ENCODE measurements at places on chromosomes 13 and 19.

- no peak for DNase-seq
Observed at GRCh38 chr13:20610006-20610405, 43.0 kb downstream of the IFT88 start.

DNA sequence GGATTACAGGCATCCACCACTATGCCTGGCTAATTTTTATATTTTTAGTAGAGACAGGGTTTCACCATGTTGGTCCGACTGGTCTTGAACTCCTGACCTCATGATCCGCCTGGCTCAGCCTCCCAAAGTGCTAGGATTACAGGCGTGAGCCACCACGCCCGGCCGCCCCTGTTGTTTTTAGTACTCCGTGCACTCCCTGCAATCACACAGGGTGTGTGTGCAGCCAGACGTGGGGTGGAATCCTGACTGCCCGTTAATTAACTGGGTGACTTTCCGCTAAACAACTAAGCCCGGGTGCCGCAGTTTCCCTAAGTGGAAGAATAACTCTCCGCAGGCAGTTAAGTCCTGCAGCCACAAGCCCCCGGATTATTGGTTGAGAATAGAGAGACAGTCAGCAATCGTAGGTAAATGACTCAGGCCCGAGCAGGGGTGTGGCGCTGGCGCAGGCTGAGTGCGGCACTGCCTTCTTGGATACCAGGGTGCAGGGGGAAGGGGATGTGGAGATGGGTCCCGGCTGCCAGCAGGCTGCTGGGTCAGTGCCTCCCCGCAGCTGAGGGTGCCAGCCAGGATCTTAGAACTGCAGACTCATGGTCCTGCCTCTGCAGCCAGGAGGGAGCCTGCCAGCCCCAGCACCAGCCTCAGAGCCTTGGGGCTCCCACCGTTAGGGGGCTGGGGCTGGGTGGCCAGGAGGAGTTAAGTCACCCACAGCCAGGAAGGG is 6.1 kb upstream of the FXYD3 start:
- DNase-seq: no peak

DNA sequence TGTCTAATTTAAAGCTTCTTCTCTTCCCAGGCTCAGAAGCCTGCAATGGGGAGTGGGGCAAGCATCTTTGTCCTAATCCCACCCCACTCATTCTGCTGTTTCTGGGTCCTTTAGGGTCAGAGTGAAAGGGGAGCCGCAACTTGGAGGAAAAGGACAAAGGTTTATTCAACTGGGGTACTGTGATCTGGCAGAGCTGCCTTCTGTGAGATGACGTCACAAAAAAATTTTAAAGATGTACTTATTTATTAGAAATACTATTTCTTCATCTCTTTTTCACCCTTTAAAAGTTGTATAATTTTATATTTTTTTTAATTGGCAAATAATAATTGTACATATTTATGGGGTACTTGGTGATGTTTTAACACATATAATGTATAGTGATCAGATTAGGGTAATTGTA is 302.6 kb downstream of the TDRD3 start:
- no peak for DNase-seq

GRCh38 chr13:39484506-39485313 is 118.3 kb downstream of the LHFPL6 start:
- no peak for DNase-seq

GRCh38 chr19:38318660-38319059 is 985 bp upstream of the KCNK6 start:
- no peak for DNase-seq

GRCh38 chr19:37077501-37077933 is 716 bp upstream of the ZNF420 start:
- DNase-seq: no peak

DNA sequence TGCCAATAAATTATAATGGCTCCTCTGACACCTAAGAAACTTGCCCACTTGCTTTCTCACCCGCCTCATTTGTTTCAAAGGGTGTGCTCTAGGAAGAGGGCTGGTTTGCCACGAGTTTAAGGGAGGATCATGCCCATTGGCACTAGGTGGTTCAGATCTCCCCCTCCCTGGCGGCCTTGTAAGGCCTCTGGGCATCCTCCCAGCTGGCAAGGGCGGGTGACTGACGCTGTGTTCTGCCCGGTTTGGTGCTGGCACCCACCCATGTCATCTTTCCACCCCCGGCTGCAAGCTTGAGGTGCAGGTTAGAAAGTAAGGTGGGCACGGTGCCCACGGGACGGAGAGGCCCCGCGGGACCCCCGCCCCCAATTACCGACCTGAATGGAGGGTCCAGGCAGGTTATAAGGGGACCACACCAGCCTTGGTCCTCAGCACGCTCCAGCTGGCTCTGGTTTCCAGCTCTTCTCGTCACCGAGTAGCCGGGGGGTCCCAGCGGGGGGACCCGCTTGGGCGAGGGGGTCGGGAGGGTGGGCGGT is 90.4 kb downstream of the PTPRS start:
- no peak for DNase-seq

- DNase-seq: no peak
Observed at GRCh38 chr19:55673889-55674288, 1.1 kb upstream of the EPN1 start.

DNA sequence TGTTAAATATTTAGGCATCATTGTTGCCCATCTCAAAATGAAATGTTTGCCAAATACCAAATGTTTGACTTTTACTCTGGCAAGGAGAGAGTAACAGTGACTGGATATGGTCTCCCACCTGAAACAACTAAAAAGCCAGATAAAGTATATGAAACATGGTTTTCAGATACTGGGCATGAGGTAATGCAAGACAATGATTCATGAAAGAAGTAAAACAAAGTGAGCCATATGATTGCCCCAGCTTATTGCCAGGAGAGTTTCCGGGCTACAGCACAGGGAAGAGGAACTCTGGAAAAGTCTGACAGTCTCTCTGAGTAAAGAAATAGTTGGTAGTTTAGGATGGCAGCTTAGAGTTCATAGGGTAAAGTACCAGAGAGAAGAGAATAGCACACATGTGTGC is 354.6 kb downstream of the DNAJC15 start:
- DNase-seq: no peak

- no peak for DNase-seq
Observed at GRCh38 chr13:20616059-20616797, 49.3 kb downstream of the IFT88 start.

- no peak for DNase-seq
Observed at GRCh38 chr13:112131081-112131712, 64.2 kb downstream of the SOX1 start.

DNA sequence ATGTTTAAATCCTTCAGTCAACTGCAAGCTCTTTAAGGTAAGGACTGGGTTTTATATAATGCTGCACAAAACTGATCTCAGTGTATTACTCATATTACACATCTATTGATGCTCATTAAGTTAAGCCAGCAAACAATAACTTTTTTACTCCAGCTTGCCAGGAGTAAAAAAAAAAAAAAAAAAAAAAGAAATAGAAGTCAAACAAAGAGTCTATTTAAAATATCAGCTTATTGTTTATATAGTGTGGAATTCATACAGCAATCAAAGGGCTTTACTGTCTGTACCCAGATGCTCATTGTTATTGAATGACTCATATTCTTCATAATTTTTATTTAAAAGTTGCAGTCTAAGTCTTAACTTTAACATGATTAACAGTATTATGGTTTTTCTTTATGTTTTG is 21.8 kb upstream of the KBTBD7 start:
- DNase-seq: no peak

DNA sequence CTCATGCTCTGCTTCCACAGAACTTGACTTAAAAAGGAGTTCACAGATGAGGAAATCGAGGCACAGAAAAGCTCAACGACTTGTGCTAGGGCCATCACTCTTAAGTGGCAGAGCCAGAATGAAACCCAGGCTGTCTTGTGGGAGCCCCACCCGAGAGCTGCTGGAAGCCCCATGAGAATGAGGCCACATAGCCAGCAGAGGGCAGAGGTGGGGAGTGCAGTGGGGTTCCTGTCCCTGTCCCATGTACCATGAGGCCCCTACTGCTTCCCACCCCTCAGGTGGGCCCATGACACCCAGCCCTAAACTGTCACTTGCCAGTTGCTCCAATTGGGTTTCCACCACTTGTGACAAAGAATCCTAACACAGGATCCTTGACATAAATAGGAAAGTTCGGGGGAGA is 175.9 kb downstream of the IRS2 start:
- DNase-seq: no peak

- no peak for DNase-seq
Observed at GRCh38 chr13:73039201-73040108, 19.4 kb upstream of the KLF5 start.

DNA sequence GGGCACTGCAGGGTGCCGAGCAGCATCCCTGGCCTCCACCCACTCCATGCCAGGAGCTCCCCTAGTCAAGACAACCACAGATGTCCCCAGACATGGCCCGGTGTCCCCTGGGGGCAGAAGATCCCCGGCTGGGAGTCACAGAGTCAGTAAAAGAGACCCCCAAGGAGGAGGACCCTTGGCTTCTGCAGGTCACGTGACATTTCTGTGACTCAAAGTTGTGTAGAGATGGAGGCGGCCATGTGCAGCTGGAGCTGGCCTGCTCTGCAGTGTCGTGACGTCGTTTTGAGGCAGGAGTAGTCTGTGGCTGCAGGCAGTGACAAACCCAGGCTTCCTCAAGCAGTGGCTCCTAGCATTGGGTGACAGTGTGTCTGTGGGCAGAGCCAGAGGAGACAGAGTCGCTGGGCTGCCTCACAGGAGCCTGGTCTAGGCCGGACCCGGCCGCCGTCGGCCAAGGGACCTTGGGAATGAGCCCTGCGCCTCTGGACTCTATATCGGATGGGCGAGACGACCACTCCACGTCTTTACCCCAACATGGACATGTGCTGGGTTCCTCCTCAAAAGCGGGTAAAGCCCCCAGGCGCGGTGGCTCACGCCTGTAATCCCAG is 7.7 kb upstream of the DIRAS1 start:
- no peak for DNase-seq

GRCh38 chr13:44618326-44618725 is 42.2 kb upstream of the TSC22D1 start:
- no peak for DNase-seq

DNA sequence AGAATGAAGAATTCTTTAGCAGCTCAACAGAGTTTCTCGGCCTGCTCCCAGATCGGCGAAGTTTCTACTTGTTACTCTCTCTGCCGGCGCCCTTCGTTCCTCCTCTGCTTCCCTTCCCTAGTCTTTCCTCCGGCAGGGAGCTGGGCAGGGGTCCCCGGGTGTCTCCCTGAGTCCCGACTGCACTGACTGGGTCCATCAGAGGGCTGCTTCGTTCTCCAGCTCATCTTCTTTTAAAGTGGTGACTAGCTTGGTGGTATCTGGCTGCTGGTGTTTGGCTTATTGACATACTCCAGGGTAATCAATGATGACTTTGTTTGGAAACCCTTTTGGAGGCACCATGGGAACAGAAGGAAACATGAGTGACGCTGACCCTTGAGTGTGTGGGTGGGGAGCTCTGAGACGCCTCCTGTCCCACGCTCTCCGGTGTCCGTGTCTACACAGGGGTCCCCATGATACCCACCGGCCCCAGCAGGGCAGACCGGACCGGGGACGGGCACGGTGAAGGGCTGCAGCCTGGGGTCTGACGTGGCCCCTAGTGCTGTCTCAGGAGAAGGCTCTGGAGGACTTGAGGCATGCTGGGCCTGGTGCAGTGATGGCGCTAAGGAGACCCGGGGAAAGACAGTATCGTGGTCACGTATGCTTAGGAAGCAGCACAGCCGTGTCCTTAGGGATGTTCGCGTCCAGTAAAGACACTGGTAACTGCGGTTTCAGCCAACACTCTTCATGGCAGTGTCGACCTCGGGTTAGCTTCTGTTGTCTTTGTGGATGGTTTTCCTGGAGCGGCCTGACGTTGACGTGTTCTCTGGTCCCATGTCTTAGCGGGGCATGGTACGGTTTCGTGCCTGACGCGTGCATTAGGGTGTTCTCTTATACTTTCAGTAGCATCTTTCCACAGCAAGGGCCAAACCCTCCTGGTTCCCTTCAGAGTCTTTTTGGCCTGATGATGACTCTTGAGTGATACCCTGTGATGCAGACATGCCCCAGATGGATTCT is 23.8 kb downstream of the NAXD start:
- DNase-seq: no peak

DNA sequence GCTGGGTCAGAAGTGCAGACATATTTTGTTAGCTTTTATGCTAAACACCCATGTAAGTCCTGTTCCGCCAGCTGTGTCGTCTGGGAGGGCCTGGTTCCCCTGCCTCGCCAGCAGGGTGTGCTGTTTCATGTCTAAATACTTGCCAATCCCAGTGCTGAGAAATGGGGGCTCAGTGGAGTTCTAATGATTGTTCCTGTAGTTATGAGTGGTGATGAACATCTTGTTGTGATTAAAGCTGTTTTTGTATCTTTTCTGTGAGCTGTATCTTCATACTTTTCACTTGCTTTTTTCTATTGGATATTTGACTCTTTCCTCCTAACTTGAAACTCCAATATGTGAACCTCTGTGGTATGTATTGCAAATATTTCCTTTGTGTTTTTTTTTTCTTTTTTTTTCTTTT is 32.7 kb downstream of the KDM4B start:
- DNase-seq: peak; percentile 17

DNA sequence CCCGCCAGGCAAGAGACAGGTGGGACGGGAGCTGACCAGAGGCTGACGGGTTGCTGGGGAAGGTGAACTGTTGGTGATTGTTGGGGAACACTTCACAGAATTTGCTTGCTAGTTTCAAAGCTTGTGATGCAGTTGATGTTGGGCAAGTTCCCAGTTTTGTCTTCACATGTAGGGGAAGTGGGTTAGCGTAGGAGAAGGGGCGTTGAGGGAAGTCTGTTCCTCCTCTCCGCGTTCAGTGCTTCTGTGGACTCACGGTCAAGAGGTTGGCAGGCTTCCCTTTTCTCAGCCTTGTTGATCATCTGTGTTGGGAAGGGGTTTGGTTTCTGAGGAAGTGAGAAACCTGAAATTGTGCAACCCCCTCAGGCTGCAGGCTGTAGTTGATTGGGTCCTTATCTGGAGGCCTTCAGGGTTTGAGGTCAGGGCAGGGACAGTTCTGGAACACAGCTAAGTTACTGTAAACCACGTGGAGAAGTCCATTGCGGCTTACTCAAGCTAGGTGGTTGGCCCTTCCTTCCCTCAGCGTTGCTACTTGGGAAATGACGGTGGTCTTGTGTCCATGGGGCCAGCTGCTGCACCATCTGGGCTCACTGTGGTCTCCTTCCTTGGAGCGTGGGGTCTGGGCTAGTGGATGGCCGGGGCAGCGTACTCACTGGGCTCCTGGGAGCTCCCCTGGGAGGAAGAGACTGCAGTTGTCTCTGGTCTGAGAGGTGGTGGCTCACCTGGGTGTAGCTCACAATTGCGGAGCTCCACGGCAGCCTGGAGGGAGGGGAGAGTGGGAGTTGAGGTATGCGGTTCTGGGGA is 7.5 kb downstream of the RPS9 start:
- DNase-seq: no peak

DNA sequence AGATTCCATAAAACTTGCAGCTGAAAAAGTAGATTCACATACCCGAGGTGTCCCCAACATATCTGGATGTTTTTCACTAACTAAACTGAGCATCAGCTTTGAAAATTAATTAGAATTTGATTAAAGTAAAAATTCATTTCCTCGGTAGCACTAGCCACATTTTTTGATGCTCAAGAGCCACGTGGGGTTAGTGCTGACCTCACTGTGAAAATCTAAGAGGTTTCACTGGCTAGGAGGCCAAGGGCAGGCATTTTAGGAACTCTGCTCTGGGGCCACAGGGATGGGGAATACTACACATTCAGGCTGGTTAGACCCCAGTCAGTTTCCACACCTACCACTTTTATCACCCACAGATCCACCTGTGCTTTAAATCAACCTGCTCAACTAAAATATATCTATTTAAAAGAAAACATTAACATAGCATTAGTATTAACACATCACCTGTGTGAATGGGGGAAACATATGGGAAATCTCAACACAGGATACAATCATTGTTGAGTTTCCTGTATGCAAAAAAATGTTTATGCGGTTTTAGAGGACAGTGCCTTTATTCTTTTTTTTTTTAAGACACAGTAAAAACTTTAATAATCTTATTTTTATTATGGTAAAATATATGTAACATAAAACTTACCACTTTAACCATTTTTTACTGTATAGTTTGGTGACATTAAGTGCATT is 45.5 kb downstream of the BRD4 start:
- DNase-seq: no peak

Data from iPS DF 19.7 (cell line).